AG09309 (cell line): ENCODE measurements at places on chromosomes 12 and 14.

- no peak for DNase-seq
Measured at GRCh38 chr12:76106631-76107030, 22.1 kb upstream of the NAP1L1 start.

DNA sequence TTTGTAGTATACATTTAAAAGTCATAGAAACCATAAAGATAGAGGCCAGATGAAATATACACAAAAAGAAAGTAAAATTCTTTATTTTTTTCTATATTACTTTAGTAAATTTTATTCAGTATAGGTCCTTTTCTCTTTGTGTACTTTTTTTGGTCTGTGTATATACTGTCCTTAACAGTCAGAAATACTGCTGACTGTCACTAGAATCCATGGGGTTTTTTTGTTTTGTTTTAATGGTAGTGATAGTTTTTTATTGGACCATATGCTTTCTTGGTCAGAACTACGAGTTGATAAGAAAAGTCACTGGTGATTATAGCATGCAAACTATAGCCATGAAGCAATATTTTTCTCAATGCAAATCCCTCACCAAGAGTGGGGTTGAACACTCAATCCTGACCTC, 165.4 kb downstream of the FOXA1 start:
- DNase-seq = no peak

- no peak for DNase-seq
Measured at GRCh38 chr12:111155521-111155920, 213.4 kb downstream of the PHETA1 start.

GRCh38 chr12:46534327-46534840, 161.8 kb upstream of the SLC38A2 start:
- no peak for DNase-seq

- DNase-seq = no peak
Measured at GRCh38 chr12:120588948-120589930, 8.0 kb upstream of the POP5 start.

GRCh38 chr14:103334644-103335622, 896 bp downstream of the EIF5 start:
- DNase-seq = no peak

GRCh38 chr12:80170915-80171314, 71.6 kb downstream of the OTOGL start:
- no peak for DNase-seq

DNA sequence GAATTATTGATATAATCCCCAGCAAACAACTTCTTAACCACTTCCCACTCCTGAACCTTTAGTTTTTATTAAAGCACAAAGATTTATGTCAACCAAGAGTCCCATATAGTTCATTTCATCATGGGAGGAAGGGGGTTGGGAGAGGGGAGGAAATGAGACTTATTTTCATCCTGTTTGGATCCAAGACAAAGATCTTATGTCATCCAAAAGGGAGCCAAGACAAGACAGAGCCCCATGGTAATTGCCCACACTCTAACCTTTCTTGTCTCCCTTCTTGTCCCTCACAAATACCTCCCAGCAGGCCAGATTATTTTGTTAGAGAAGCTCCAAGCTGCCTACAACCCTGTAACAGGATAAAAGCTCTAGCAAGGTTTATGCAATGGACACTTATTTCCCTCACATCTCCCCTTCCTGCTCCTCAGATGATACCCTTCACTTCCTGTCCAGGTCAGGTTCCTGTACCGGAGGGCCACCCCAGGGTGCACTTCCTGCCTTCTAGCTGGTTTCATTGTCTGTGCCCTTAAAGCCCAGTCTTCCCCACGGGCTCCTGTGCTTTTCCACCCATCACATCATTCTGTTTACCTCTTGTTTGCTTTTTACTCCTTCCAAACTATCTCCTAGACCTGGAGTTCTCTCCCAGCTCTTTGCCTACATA, 123.7 kb upstream of the MDM1 start:
- DNase-seq = no peak

DNA sequence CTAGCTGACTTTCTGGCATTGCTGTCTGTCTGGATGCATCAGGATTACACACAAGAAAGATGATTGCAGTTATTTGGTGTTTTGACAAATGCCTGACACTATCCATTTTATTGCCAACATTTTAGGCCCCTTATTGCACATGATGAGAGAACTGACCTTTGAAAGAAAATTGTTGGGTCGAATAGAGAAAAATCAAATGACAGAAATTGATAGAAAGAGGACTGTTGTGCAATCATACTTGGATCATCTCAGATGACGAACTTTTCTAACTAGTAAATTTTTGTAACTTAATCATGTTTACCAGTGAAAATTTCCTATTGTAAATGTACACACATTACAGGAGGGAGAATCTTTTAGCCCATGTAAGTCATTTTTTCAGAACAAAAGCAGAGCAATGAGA, 251.5 kb upstream of the USP15 start:
- DNase-seq = no peak

GRCh38 chr14:44099743-44100488, 407.2 kb downstream of the FSCB start:
- no peak for DNase-seq

- DNase-seq = no peak
Measured at GRCh38 chr14:101363880-101364391, 197.4 kb upstream of the DIO3 start.

DNA sequence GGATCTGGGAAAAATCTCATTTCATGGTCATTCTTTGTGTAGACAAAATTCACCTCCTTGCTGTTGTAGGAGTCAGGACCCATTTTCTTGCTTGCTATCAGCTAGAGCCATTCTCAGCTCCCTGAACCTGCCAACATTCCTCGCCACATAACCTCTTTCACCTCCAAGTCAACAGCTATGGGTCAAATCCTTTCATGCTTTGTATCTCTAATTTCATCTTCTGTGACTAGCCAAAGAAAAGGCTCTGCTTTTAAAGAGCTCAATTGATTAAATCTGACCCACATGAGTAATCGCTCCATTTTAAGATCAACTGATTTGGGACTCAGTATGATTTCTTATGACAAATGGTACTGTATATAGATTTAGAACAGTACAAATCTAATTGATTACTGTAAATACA, 89.2 kb upstream of the FOXG1 start:
- DNase-seq = no peak

DNA sequence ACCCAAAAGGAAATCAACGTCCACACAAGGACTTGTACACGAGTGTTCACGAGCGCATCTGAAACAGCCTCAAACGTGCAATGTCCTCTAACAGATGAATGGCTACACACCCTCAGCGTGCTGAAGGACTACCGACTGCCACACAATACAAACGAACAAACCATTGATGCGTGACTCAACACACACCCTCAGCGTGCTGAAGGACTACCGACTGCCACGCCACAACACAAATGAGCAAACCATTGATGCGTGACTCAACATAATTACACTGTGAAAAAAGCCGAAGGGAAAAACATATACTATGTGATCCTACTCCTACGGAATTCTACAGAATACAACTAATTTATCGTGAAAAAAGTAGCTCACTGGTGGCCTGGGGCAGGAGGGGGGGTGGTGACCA, 25.1 kb upstream of the BTBD6 start:
- DNase-seq = no peak

DNA sequence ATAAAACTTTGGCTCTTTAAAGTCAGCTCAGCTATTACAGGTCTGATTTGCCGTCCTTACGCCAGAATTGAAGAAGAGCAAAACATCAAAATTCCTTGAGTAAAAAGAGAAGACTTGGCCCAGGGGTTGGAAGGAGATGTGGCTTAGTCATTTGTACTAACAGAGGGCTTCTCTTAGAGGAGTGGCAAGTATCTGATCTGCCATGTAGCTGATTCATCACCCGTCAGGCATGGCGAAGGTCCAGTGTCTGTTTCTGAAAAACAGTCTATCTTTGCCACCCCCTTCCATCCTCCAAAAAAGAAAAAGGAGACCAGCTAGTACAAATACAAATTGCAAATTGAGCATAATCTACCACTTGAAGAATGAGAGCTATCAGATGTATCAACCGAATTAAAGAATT, 91.9 kb downstream of the RAD52 start:
- DNase-seq = peak; percentile 66
